Sciatic nerve (tissue), 2 donors: ENCODE measurements at places on chromosomes 4 and X.

GRCh38 chr4:80446664-80447063 lies 111.1 kb downstream of the CFAP299 start:
- no peak for DNase-seq

GRCh38 chr4:141576585-141577110 lies 59.7 kb upstream of the IL15 start:
- DNase-seq, result no peak

GRCh38 chrX:5449323-5449722 lies 779.3 kb downstream of the NLGN4X start:
- no peak for DNase-seq

GRCh38 chr4:147530134-147530533 lies 49.2 kb downstream of the EDNRA start:
- DNase-seq, result no peak

DNA sequence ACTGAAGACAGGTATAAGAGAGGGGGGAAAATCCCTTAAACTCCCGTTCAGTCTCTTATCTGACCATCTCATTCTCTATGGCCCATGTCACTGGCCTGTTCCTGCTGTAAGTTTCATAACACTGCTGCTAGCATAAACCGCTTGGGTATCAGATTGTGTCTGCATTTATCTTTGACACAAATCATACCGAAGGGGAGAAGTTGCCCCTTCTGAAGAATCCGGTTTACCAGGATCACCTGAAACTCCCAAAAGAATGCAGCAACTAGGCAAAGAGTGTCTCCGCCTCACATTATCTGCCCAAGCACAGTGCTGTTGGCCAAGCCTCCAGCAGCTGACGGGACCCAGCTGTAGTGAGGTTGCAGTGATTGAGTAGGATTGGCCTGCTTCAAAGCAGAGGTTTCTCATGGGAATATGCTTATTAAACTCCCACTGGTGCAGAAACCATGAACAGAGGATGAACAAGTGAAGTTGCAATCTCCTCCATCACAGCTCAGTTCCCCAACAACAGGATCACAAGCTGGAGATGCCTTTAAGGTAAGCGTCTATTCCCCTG lies 71.3 kb upstream of the PUDP start:
- DNase-seq, result no peak

DNA sequence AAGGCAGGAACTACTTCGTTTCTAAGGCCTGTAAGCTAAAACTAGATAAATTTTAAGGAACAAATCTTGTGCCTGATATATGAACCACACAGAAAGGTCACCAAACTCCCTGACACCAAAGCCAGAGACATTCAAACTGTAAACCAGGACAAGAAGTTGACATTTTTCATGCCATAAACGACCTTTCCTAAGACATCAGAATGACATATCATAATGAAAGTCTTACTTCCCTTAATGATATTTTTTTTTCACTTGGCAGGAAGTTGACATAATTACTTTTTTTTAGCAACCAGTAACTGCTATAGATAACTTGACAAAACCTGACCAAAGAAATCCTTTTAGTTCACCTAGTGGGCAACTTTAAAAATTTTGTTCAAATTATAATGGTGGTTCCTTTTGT lies 231.5 kb upstream of the AGTR2 start:
- DNase-seq, result no peak

- DNase-seq, result no peak
These were observed 476.6 kb downstream of the GRXCR1 start for GRCh38 chr4:43369036-43369594.

DNA sequence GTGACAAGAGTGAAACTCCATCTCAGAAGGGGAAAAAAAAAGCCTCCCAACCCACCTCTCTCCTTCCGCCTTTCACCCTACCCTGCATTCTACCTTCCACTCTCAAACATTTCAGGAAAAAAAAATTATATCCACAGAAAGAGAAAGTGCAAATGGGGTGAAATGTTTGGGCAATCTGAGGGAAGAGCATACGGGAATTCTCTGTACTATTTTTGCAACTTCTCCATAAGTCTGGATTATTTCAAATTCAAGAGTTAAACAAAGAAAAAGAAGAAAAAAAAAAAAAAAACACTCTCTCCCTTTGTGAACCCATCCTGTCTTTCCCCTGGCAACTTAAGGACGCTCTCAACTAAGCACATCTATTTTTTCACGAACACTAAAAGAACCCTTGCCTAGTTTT lies 41.3 kb downstream of the AFAP1 start:
- no peak for DNase-seq

DNA sequence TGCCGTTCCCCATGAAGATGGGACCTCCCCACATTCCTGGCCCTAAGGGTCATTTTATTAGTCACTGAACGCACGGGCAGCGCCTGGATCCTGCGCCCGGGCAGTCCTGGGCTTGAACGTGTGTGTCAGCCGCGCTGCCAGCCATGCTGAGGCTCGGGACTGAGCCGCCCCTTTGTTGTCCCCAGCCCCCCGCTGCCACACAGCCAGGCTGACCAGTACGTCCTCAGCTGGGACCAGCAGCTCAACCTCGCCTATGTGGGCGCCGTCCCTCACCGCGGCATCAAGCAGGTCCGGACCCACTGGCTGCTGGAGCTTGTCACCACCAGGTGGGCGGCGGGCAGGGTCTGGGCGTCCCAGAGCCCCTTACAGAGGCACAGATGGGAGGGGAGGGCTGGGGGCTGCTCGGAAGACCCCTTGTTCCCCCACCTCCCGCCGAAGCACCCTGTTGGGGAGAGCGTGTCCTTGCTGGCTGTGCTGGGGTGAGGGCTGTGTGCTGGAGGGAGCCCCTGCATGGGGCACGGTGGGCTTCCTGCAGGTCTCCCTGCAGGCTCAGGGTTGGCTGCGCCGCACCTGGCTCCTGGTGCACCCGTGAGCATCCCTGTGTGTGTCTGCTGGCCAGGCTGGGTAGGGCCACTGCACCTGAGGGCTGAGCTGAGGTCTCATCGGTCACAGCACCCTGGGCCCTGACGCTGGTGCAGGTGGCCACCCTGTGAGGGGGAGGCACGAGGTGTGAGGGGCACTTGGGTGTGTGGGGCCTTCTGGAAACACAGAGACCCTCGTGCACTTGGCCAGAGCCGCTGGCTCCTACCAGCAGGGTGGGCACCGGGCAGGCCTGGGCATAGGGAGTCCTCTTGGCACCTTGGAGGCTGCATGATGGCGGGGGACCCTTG lies 1.0 kb downstream of the IDUA start:
- no peak for DNase-seq

GRCh38 chr4:8123389-8123788 lies 35.2 kb downstream of the ABLIM2 start:
- DNase-seq, result no peak

GRCh38 chr4:26082565-26082964 lies 168.5 kb downstream of the SMIM20 start:
- DNase-seq, result no peak

GRCh38 chr4:10466161-10466560 lies 8.9 kb upstream of the ZNF518B start:
- no peak for DNase-seq

GRCh38 chr4:54120518-54120917 lies 20.6 kb downstream of the GSX2 start:
- DNase-seq, result no peak

- DNase-seq, result no peak
These were observed 84.0 kb upstream of the JADE1 start for GRCh38 chr4:128725405-128726055.

GRCh38 chr4:8155048-8155447 lies 3.6 kb downstream of the ABLIM2 start:
- DNase-seq, result no peak

DNA sequence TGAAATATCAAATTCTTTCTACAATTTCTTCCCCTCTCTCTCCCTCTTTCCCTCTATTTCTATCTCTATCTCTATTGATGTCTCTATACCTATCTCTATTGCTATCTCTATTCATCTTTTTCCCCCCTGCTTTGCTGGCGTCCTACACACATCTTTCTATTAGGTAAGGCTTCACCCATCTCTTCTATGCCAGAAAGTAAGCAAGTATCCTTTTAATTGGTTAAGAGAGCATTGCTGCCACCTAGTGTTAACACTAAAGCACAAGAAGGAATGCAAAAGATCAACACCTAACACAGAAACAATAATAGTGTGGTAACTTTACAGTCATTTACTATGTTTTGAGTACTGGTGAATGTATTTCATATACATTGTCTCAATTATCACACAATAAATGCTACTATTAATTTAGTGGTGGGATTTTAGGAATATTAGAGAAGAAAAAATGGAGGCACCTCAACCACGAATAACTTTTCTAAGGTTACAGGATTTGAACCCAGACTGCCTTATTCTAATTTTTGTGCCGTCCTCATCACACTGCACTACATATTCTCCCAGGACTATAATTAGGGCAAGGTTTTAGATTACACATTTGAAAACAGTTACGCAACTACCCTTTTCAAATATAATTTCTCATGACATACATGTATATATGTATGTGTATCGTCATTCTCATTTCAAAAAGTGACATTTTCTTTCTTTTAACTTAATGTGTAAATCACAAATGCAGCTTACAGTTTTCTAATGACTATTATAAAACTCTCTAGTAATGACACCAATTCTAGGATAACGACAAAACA lies 3.7 kb upstream of the C4orf36 start:
- no peak for DNase-seq

GRCh38 chr4:120443116-120443515 lies 376.5 kb upstream of the MAD2L1 start:
- no peak for DNase-seq

DNA sequence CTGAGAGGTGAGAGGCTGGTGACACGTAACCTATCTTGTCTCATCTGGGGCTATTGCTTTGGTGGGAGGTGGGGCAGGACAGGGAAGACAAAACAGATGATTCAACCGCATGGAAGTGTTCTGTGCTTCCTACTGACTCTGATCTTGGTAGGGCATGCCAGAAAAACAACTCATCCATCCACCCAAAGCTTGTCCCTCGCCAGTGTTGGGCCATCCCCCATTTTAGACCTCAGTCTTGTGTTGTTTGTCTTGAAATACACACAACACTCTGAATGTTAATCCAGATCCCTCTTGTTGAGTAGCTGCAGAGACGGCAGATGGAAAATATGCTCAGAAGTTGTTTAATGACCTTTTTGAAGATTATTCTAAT lies 377 bp downstream of the CHRNA9 start:
- DNase-seq, result no peak

DNA sequence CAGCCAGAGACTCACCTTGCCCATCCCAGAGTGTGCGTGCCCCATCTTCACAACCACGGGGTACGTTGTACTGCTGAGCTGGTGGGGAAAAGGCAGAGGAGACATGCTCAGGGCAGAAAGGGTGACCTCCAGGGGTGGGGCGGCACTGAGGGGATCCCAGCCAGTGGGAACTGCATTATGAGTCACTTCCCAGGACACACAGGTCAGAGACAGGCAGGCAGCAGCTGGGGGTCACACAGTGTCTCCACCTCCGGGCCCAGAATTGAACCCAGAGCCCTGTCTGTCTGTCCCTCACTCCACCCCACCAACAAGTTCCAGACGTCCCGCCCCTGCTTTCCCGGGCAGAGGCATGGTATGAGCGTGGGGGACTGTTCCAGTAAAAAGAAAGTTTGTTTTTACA lies 4.8 kb upstream of the TIMP1 start:
- DNase-seq, result no peak

- DNase-seq, result no peak
These were observed 254.5 kb upstream of the PPARGC1A start for GRCh38 chr4:24144381-24144780.

DNA sequence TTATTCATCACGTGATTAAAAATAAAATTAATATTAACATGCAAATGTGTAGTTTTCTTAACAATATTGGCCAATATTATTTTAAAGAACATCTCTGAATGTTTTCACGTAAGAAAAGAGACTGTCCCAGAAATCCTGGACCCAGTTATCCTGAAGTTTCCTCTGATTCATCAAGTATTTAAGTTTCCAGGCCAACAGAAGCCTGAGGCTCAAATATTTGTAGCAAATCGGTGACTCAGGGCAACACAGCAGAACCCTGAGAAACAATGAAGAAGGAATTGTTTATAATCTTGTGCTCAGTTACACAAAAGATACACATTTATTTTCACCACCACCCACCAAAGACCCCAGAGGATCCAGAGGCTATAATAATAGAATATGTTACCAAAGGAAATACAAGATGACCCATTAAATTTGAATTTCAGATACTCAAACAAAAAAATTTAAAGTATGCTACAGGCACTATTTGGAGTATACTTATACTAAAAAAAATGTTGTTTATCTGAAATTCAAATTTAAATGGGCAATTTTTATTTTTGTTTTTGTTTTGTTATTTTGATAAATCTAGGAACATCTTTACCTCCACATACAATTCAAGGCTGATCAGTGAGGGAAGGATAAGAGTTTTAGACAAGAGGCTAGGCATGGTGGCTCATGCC lies 33.9 kb upstream of the SLC7A11 start:
- no peak for DNase-seq

DNA sequence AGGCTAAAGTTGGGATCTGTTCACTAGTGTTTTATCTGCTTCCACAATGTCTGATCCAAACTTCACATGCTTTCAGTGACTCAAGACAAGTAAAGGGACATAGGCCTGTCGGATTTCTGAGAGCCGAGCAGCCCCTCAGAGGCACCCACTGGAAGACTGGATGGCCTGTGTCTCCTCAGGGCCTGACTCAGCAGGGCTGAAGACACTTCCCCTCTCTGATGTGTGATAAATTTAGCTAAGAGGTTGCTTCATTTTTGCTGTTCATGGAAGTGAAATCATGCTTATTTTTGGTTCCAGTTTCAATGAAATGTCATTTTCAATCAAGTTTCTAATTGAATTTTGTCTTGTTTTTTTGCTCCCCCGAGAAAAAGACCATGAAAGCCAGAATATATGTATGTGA lies 93.7 kb downstream of the MXRA5 start:
- no peak for DNase-seq

- peak; percentile 82 for DNase-seq
These were observed 10.1 kb downstream of the WDR1 start for GRCh38 chr4:10106421-10107039.

- no peak for DNase-seq
These were observed 69.4 kb upstream of the SORBS2 start for GRCh38 chr4:185881430-185881829.

DNA sequence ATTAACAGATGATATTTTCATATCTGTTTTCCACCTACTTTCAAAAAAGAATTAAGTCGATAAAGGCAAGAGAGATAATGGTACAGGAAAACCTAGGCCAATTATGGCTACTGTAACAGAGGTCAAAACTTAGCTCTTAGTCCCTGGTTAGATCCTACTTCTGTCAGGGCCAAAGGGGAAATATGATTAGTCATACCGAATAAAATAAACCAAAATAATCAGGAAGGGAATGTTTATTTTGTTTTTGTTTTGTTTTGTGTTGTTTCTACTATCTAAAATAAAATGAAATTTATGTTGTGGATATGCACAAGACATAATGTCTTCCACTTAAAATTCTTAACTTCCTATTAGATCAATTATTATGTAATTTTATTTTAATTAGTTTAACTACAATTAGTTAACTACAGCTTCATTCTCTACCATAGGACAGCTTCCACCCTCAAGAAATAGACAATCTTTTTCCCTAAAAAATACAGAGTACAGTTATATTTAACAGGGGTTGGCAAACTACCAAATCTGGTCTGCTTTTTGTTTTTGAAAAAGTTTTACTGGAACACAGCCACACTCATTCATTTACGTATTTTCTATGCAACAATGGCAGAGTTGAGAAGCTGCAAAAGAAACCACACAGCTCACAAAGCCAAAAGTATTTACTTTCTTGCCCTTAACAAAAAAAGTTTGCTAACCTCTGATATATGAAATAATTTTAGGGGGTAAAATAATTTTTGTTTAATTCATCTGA lies 25.4 kb downstream of the TMEM47 start:
- DNase-seq, result no peak

- DNase-seq, result no peak
These were observed 1454.5 kb upstream of the TENM3 start for GRCh38 chr4:180788729-180789128.

- DNase-seq, result no peak
These were observed 230.3 kb upstream of the PGRMC2 start for GRCh38 chr4:128517739-128518510.
